Renal cortex interstitium (tissue), 15 donors: ENCODE measurements at places on chromosomes 3 and 15.
A peak's percentile ranks its signal among the peaks of the same experiment; 100 is the strongest.

DNA sequence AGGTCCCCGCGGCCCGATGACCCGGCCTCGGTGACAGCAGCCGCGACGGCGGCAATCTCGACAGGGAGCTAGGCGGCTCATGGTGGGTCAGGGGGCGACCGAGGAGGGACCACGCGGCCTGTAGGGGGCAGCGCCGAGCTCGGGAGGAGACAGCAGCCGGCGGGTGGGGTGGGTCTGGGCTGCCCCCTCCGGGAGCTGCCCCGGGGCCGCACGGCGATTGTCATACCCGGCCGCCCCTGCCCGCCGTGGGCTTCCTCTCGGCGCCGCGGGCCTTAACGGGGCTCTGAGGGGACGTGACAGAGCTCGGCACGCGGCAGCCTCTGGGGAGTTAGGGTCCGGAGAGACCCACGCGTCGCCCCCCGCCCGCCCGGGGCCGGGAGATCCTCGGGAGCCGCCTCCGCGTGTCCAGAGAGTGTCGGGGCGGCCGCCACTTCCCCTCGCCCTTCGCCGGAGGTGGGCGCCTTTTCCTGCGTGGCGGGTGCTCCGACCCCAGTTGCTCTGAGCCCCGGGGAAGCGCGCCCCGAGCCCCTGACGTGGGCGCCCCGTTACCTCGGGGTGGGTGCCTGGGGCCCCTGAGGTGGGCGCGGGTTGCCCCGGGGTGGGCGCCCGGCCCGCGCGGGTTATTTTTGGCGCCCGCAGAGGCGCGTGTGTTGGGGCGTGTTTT is 539 bp upstream of the PLCL2 start:
- no peak for DNase-seq

DNA sequence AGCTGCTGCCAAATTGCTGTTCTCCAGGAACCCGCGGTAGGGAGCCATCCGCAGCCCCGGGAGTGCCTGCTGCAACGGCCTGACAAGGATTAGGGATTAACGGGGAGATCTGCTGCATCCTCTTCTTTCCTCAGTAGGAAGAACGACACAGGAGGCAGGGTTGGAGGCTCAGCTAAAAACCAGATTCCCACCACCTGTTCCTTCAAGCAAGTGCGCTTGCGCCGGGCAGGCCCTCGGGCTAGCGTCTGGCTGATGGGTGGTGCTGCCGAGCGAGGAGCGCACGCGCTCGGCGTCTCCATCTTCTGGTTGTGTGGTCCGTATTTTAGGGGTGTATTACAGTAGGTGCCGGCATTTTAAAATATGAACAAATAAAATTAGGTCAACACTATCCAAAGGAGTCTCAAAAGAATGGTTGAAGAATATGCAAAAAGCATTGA is 25.4 kb upstream of the SLC25A26 start:
- DNase-seq, result peak; percentile 31

- DNase-seq, result no peak
Observed at GRCh38 chr3:36904641-36905040, 40.2 kb downstream of the TRANK1 start.

DNA sequence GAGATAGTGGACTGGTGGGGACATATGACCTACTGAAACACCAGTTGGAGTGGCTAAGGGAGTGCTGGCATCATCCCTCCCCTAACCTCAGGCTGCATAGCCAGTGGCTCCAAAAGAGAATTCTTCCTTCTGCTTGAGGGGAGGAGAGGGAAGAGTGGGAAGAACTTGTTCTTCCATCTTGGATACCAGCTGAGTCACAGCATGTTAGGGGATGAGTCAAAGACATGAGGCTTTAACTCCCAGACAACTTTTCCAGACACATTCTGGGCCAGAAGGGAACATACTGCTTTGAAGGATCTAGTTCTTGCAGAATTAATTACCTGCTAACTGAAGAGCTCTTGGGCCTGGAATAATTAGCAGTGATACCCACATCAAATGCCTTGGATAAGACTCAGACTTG is 36.8 kb upstream of the PEX5L start:
- DNase-seq, result no peak

- no peak for DNase-seq
Observed at GRCh38 chr15:101494251-101494796, 4.8 kb upstream of the PCSK6 start.

DNA sequence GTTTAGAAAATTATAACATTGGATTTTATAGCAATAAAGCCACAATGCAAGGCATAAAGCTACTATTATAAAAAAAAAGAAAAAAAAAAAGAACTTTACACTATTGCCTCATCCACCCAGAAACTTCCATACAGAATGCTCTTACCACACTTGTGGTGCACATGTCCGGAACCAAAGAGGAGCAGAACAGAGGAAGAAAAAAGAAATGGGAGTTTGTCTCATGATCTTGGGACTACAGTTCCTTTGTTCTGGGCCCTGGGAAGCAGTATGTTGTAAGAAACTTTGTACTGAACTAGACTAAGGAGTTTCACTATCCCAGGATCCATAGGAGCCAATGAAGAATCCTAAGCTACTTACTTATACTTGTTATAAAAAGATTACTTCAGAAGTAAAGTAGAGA is 36.1 kb downstream of the FMN1 start:
- no peak for DNase-seq

GRCh38 chr3:48599509-48600285 is 4.6 kb upstream of the COL7A1 start:
- no peak for DNase-seq

GRCh38 chr15:51874751-51875644 is 45.5 kb downstream of the TMOD3 start:
- no peak for DNase-seq

DNA sequence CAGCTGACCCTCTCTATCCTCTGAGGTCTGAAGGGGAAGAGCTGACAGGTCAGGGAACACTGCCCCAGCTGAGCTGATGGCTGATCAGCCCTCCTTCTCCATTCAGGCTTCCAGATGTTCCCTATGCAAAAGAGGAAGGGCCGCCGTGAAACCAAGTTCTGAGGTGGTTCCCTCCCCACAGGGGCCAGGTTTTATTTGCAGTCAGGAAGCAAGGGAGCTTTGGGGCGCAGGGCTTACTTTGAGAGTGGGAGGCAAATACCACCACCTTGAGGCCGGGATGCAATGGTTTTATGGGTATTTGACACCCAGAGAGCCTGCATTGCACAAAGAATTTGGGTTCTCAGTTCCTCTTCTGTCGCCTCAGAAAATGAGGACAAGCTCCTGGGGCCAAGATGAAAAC is 186.9 kb downstream of the ARRDC4 start:
- no peak for DNase-seq

DNA sequence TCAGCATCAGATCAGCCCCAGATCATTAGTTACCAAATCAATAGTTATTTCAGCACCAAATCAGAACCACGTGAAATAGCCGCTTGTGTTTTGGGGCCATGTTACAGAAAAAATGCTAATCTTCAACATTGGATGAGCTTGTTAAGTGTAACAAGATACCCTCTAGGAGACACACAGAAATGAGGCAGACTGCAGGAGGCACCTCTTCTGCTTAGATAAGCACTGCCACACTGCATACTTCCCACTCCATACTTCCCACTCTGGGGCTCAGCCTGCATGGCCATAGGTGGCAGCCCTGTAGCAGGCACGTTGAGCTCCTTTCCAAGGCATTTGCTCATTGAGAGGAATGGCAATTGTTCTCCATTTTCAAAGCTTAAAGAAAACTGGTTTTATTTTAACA is 73.3 kb downstream of the CHCHD6 start:
- DNase-seq, result no peak

DNA sequence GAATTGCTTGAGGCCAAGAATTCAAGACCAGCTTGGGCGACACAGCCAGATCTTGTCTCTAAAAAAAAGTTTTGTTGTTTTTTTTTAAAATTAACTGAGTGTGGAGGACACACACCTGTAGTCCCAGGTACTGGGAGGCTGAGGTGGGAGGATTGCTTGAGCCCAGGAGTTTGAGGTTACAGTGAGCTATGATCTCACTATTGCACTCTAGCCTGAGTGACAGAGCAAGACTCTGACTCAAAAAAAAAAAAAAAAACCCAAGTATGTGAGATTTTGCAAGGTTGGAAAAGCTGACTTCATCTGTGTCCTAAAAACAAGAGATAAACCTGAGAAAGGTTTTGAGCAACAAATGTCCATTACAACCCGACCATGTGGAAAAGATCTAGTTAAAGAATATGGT is 5.4 kb upstream of the TOPBP1 start:
- DNase-seq, result no peak

GRCh38 chr3:189014526-189014925 is 157.2 kb upstream of the TPRG1 start:
- DNase-seq, result no peak

- DNase-seq, result no peak
Observed at GRCh38 chr3:171442184-171442583, 18.0 kb downstream of the TNIK start.

- no peak for DNase-seq
Observed at GRCh38 chr3:178663201-178663934, 127.1 kb downstream of the KCNMB2 start.

DNA sequence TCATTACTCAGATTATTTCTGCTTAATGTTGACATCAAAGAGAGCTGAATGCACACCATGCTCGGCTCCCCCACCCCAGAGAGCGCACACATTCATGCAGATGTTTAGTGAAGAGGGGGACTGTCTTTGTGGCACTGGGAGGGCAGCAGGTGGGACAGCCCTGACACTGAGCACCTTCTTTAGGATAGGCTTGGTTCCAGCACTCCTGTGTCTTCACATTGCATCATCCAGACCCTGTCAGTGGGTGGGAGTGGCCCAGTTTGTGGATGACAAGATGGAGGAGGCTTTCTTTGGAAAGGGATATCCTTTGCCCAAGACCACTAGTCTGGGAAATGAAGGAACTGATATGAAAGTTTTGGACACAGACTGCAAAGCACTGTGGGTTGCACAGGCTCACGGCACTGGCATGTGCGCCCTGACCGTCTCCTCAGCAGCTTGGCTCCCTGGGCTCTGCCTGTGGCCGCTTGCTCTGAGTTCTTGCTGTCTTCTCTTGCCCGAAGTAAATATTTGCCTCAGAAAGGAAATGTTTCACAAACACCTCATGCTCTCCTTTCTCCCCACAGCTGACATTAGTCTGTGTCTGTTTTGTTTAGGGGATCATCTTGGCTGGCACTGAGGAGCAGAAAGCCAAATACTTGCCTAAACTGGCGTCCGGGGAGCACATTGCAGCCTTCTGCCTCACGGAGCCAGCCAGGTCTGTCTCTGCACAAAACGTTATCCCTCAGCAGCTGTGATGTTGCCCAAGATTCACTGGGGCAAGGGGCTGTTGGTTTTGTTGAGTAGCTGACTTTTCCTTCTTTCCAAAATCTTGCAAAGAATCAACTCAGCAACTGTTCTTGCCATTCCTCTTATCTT is 16.6 kb downstream of the ACAD9 start:
- DNase-seq, result no peak

DNA sequence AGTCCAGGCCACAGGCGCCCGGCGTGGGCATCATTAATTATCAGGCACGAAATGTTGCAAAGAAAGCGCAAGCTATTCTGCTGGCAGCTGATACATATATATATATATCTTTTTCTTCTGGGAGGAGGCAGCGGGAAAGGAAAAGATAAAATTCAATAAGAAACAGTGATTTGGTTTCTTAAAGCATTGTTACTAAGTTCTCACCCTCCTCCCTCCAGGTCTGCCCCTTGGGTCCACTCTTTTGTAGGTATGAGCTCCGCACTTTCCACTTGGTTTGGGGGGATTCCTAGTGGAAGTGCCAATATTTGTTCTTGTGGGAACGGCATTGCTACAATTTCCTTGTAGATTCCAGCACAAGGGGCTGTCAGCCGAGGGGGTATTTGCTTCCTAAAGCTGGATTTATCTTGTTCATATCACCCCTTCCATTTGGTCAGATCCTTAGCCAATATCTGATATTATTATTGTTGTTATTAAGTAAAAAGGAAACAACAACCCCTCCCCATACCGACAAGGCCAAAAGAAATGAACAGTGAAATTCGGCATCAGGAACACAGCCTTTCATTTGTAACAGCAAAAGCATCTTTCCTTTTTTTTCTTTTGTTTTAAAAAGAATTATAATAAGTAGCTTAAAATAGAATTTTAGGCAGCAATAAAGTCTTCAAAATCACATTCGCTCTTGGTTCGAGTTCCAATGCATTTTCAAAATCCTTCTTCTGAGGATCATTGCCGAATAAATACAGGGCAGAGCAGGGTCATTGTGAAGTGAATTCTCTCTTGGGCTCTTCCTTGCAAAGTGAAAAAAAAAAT is 15.6 kb downstream of the ZIC1 start:
- no peak for DNase-seq

DNA sequence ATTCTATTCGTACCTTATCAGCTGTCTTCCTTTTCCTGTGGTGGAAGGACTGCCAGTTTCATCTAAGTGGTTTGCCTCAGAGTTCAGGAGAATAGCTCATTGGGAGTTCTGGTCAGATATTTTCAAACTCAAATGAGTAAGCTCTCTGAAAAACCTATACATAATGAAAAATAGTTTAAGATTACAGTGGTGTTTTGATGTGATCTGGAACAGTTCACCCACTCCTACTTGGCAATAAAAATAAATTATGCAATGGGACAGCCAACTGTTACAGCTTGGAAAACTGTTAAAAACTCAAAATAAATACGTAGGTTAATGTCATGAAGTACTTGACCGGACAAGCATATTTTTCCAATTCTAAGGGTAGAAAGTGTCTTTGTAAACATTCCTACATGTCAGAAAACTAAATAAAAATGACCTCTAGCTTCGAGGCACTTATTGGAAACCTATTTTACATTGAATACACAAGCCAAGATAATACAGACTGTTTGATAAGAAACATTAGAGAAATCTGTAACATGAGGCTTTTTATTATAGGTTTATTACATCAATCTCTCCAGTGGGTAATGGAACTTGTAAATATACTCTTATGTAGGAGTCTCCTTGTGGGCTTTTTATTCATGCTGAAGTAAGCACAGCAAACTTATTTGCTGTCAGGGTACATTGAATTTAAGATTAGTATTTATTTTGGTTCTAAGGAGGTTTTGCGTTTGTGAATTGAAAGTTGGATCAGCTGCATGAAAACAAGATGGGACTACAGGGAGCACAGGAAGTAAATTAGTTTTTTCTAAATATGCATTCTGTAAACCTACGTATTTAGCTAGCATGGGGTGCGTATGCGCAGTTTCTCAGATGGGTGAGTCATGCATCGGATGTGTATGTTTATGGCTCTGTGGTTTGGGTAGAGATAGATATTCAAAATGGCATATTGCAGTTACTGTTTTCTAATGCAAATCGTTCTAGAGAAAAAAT is 453.1 kb downstream of the IL5RA start:
- no peak for DNase-seq

DNA sequence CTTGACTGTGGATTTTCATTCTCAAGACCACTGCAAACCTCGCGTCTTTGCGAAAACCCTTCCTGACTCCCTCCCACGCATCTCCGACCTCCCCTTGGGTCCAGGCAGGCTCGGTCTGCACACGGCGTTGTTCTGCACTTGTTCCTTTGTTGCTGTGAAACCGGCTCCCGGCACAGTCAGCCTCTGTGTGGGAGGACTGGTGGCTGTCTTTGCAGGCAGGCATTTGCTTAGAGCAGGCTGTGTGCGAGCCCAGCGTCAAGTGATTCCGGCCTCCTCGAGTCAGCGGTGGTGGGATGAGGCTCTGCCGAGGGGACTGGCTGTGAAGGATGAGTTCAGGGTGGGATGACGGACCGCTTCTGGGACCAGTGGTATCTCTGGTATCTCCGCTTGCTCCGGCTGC is 102.6 kb upstream of the ROPN1 start:
- no peak for DNase-seq
